Colonic mucosa (tissue), 4 donors: ENCODE measurements at places on chromosomes 5 and 9. TPM values are rescaled to one million over a fixed set of nuclear protein-coding genes. Genes with fewer than 3 reads are reported as not detected.

GRCh38 chr5:38379350-38379937, 121.1 kb downstream of the EGFLAM start:
- H3K36me3 ChIP-seq = no peaks in the 10 kb centered on the region
- no peak for DNase-seq
- H3K4me1 ChIP-seq = no peaks in the 10 kb centered on the region

The CDO1 gene
- 0.27 TPM for total RNA-seq

DNA sequence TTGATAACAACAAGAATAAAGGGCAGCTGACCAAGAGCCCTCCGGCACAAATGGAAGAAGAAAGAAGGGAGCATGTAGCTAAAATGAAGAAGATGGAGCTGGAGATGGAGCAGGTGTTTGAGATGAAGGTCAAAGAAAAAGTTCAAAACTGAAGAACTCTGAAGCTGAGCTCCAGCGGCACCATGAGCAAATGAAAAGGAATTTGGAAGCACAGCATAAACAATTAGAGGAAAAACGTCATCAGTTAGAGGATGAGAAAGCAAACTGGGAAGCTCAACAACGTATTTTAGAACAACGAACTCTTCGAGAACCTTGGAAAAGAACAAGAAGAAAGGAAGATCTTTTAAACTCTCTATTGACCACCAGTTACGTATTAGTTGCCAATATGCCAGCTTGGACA, 100.9 kb downstream of the GABBR2 start:
- no peaks in the 10 kb centered on the region for H3K36me3 ChIP-seq
- no peak overlapping the region for H3K4me3 ChIP-seq
- H3K27ac ChIP-seq = no peak overlapping the region
- DNase-seq = no peak
- no peaks in the 10 kb centered on the region for H3K4me1 ChIP-seq
- no peaks in the 10 kb centered on the region for H3K27me3 ChIP-seq

DNA sequence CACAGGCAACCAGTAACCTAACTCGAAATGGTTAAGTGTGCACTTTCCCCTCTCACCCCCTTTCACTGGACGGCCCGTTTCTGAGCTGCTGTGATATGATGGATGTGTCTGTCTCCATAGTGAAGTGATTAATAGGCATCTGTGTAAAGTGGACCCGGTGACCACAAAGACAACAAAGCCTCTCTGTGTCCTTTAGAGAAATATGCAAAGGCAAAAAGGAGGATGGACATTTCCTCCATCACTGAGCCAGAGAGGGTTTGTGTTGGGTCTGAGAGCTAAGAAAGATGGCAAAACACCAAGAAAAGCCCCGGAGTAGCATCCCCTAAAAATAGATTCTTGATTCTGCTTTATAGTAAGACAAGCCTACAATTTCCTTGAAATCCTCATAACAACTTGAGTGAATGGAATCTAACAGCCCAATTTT, 120.6 kb downstream of the SEMA6A start:
- no peak for DNase-seq
- H3K4me3 ChIP-seq = no peak overlapping the region
- H3K27ac ChIP-seq = no peak overlapping the region
- H3K27me3 ChIP-seq = no peaks in the 10 kb centered on the region
- no peaks in the 10 kb centered on the region for H3K4me1 ChIP-seq

DNA sequence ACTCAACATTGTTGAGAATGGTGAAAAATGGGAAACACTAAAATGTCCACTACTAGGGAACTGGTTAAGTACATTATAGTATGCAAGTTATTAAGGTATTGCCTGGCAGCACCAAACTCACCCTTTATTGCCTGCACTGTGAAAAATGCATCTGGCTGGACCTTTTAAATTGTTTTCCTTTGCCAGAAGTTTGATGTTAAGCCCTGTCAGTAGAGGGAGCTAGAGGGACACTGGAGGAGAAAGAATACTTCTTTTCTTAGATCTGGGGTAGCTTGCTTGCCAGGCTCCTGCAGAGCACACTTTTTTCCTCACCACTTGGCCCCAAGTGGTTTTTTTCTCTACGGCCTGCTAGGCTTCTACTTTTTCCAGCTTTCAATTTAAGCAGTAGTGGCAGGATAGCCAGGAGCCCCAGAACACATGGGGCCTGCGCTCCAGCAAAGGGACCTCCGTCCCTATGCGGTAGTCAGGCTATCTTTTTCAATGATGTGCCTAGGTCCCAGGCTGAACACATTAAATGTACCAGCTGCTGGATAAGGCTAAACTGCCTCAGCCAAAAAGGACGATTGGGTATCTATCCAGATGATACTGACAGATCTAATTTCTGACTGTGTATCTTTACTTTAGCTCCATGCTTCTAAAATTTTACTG, 8.0 kb upstream of the HABP4 start:
- no peaks in the 10 kb centered on the region for H3K4me1 ChIP-seq
- H3K36me3 ChIP-seq = no peaks in the 10 kb centered on the region
- no peaks in the 10 kb centered on the region for H3K27me3 ChIP-seq
- H3K27ac ChIP-seq = no peak overlapping the region
- no peak overlapping the region for H3K4me3 ChIP-seq

DNA sequence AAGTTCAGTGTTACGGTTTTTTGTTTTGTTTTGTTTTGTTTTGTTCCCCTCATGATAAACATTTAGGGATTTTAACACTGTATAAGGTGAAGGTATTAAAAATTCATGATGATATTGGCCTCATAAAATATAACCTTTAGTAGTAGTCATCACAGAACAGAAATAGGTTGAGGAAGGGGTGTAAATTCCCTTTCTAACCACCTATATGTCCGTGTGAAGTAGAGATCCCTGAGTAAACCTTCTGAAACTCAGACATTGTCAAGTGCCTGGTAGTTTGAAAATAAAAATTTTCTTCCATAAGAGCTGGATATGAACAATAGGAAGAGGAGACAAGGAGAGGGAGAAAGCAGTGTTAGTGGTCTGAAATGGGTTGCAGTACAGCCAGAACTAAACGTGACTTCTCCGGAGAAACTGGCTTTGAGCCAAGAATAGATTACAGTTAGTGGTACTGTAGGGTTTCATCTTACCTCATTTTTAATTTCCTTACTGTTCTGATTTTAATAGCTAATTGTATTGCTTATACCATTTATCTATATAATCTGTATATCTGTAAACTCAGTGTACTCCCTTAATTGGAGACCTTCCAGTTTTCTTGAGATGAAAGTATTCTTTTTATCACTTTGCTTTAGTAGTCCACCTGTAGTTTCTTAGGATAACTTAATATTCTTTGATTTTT, 18.3 kb downstream of the UGCG start:
- H3K27ac ChIP-seq = no peak overlapping the region
- no peaks in the 10 kb centered on the region for H3K27me3 ChIP-seq
- peaks cover 8% of the 10 kb centered on the region for H3K36me3 ChIP-seq

DNA sequence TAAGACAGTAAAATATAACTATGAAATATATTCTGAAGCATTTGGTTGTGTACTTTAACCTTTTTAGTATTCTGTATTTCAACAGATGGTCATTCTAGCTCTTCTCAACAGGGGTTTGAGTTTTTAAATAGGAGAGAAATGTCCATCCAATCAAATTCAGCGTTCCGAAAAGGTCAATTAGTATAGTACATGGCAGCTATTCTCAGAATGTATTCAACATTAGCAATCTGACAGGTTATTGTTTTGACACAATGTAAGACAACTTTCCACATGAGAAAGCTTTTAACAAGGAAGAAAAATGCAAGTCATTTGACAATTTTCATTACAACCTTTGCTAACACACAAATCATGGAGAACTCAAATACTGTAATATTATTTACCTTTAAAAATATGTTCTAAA, 996.3 kb upstream of the CDH10 start:
- no peaks in the 10 kb centered on the region for H3K27me3 ChIP-seq
- no peak overlapping the region for H3K4me3 ChIP-seq
- H3K36me3 ChIP-seq = no peaks in the 10 kb centered on the region

GRCh38 chr5:10482791-10483530, 41.3 kb downstream of the ROPN1L start:
- no peaks in the 10 kb centered on the region for H3K36me3 ChIP-seq
- H3K27me3 ChIP-seq = no peaks in the 10 kb centered on the region

DNA sequence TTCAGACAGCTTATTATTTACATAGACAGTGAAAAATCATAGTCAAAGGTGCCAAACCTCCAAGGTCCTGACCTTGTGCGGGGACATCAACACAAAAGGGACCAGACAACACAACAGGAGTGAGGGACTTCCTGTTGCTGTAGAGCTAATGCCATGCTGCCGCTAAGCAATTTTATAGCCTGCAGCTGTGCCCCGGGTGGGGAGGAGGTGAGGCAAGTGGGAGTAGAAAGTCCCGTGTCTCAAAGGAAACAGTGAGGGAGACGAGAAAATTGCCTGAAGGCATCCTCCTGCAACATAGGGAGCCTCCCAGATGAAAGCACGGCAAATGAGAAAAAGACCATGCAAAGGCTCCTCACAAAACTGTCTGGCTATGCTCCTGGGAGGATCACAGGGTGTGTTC, 58.8 kb downstream of the CAAP1 start:
- H3K4me3 ChIP-seq = no peak overlapping the region
- no peaks in the 10 kb centered on the region for H3K4me1 ChIP-seq
- DNase-seq = no peak
- no peak overlapping the region for H3K27ac ChIP-seq
- no peaks in the 10 kb centered on the region for H3K27me3 ChIP-seq

The SLC45A2 gene
- 0.32 TPM for total RNA-seq

DNA sequence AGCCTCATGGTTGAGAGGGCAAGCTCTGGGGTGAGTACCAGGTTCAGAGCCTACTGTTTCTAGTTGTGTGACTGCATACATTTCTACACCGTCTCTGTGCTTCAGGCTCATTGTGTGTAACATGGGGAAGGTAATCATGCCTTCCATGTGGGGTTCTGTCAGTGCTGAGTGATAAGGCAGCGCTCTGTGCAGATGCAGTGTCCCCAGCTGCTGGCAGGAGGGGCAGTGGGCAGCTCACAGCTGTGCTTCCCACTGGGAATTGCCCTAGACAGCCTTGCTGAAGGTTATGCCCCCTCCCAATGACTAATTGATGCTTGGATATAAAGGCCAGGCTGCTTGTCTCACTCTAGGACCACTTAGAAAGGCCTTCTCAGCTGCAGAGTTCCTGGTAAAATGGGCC, 121.8 kb upstream of the SAP30L start:
- no peak overlapping the region for H3K27ac ChIP-seq
- no peak overlapping the region for H3K4me3 ChIP-seq
- H3K36me3 ChIP-seq = no peaks in the 10 kb centered on the region

The CMYA5 gene
- 0.30 TPM for total RNA-seq
